Mammary epithelial cell (primary cell): ENCODE measurements at places on chromosomes 12 and 14. TPM values are rescaled to one million over a fixed set of nuclear protein-coding genes. Genes with fewer than 3 reads are reported as not detected.

Gene SLC10A1
- not detected for total RNA-seq

GRCh38 chr14:79294499-79294898, 916.8 kb downstream of the DIO2 start:
- DNase-seq = no peak

DNA sequence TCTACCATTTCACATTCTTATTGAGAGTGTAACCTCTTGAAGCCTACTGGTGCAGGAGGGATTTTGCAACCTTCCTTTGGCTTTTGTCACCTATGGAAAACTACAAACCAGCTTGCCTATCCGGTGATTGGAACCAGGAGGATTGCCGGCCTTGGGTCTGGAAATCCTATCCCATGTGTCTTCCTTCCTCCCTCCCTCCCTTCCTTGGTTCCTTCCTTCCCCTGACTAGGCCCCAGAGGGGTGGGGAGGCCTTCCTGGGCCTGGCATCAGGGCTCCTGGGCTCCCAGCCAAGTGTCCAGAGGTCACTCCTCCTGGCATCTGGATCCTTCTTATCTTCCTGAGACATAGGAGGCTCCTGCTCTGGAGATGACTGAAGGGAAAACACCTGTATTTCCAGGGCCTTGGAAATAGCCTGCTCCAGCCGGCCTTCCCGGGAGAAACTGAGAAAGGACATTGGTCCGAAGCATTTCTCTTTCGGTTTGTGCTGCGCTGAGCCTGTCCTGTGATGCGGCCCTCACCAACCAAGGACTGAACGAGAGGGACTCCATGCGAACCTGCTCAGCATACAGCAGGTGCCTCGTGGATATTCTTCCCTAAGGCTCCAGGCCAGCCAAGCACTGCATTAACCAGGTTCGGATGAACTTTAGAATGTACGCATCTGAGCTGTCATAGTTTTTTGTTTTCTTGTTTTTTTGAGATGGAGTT, 43.4 kb downstream of the PSMA6 start:
- no peak for DNase-seq

GRCh38 chr12:110091136-110091711, 32.9 kb upstream of the IFT81 start:
- DNase-seq = no peak

Gene PIWIL1
- total RNA-seq = not detected

- DNase-seq = peak; percentile 95
Observed at GRCh38 chr12:53381731-53382630, 2.0 kb downstream of the SP1 start.

DNA sequence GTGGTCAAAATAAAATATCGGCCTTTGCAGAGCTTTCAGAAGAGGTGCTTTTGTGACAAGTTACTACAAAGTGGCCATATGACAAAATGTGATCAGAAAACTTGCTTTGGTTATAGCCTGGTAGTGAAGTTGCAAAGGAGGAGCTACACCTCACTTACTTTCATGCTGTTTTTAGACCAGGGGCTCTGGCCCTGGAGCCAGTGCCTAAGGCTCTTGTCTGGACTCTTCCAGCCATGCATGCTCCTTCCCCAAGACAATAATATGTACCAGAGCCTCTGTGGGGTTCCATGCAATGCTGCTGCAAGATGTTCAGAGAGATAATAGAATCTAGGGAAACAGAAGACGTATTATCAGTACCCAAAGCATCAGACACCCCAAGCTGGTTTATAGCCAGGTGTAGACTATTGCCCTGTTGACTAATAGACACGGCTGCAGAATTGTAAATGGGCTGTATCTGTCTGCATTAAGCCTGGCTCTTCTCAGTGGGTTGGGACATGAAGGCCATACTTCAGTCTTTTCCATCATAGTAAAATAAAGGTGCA, 88.5 kb downstream of the EGLN3 start:
- no peak for DNase-seq

Gene VRTN
- total RNA-seq = not detected in 2 replicates

Gene EXD2
- total RNA-seq = 30.2 and 31.7 TPM in 2 replicates

DNA sequence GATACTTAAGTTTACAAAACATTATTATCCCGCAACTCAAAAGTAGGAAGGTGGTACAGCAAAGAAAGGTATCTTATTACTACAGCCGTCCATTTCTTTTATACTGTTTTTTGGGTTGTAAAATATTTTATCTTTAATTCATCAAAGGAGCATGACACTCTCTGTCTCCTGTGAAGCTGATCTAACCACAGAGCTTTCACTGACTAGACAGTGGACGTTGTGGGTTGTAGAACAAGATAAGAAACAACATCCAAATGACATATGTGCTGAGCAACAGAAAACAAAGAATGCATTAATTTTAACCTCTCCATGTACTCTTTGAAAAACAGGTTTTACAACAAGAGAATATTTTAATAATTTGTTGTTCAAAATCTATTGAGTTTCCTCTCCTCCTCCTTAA, 195.9 kb upstream of the FBXO33 start:
- no peak for DNase-seq

- peak; percentile 53 for DNase-seq
Observed at GRCh38 chr12:64178122-64178521, 44.0 kb downstream of the KICS2 start.

Gene FGD6
- 55.6 and 57.0 TPM in 2 replicates for total RNA-seq

Gene WSCD2
- 0.33 TPM for total RNA-seq

DNA sequence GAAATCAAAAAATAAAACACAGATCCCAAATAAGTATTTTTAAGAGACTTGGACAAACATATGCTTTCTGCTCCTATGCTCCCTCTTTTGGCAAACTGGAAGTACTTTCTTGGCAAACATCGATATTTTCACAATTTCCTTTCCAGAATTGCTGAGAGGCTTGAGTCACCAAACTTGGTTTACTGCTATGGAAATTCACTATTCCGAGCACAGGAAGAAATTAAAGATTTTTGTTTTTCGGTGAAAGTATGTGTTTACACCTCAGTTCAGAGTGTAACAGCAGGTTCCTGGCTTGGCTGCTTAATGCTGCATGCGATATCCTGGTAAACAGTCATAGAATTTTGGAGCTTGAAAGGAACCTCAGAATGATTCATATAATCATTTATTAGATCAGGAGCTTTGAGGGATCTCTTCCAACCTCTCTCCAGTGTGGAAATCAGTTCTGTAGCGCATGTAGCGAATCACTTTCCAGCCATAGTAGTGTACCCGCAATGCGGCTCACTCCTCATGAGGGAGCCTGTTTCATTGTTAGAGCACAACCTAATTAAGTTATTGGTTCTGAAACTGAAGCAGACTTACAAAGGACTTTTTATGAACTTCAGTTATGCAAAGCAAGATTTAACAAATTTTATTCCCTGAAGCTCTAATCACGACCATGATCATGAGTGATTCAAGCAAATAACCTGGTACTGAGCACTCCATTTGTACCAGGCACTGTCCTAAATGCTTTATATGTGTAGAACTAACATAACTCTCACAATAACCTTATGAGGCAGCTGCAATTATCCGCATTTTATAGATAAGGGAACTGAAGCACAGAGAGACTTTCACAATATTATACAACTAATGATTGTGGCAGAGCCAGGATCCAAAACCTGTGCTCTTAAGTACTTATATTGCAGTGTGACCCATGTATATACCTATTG, 56.4 kb upstream of the ATP2A2 start:
- peak; percentile 74 for DNase-seq

GRCh38 chr14:104981699-104982541, 3.7 kb upstream of the CLBA1 start:
- DNase-seq = no peak

GRCh38 chr14:64636980-64637429, 67.2 kb upstream of the PLEKHG3 start:
- DNase-seq = no peak

- peak; percentile 92 for DNase-seq
Observed at GRCh38 chr14:64762044-64763034, 58.1 kb downstream of the PLEKHG3 start.

Gene TCL1B
- total RNA-seq = not detected

DNA sequence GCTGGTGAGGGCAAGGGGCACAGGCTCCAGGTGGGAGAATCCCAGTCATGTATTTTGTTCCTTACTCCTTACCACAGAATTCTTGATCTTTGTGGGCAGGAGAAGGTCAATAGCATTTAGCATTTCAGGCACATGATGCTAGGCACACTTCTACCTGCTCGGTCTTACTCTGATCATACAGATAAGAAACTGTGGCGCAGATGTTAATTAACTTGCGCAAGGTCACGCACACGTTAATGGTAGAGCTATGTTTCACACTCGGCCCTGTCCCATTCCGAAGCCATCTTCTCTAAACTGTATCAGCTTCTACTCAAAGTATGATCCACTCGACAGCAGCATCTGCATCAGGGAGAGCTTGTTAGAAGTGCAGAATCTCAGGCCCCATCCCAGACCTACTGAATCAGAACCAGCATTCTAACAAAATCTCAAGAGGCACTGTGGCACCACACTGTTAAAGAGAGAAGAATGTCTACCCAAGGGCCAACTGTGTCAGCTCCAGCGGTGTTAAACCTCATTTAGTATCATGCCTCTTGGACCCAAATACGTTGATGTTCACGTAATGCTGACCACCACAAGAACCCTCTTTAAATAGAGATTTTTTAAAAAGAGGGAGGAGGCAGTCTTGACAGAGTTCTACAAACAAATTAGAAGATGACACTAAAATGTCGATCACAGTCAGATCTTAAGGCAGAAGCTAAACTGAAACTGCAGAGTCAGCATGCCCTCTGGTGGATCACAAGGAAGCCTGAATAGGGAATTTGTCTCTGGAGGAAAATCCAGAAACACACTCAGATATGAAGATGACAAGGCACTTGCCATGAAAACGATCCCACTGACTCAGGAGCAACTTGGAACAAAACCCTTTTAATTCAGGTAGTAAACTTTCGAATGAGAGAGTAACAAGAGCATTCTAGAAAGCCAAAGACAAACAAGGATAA, 7.3 kb downstream of the STXBP6 start:
- no peak for DNase-seq
